ENCODE measurements at places on chromosomes 5 and 9.

- DNase-seq, result no peak
Measured at GRCh38 chr5:168807287-168807686, 228.1 kb upstream of the PANK3 start.

DNA sequence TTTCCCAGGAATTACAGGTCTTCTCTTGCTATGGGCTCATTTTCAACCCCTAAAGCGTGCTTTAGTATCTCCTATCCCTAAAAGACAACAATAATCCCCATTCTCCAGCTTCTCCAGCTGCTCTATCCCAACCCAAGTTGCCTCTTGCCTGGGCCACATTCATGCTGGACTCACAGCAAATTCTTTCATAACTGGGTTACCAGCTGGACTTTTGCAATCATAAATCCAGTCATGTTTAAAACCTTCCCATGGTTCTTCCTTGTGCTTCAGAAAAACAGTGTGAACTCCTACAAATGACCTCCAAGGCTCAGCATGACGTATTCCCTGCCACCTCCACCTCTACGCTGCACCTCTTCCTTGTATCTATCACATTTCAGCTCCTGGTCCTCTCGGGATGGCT is 346.9 kb downstream of the GADD45G start:
- DNase-seq, result no peak

DNA sequence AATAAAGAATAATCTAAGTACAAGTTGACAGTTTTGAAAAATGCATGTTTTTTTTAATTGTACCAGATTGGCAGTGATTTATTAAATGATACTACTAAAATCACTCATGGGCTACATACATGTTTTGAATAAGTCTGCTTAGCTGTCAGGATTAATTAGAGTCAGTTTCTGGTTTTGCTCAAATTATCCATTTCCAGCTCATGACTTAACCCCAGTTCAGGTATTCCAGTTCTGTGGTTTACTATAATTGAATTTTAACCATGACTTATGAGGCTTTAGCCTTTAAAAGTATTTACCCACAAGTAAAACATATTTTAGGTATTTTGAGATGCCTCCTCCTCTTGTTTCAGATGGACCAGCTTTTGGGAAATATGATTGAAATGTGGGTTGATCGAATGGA is 17.8 kb upstream of the LRRC70 start:
- DNase-seq, result no peak

- DNase-seq, result no peak
Measured at GRCh38 chr9:20023961-20024571, 235.2 kb upstream of the SLC24A2 start.
